ENCODE measurements at places on chromosomes 7 and 10.

DNA sequence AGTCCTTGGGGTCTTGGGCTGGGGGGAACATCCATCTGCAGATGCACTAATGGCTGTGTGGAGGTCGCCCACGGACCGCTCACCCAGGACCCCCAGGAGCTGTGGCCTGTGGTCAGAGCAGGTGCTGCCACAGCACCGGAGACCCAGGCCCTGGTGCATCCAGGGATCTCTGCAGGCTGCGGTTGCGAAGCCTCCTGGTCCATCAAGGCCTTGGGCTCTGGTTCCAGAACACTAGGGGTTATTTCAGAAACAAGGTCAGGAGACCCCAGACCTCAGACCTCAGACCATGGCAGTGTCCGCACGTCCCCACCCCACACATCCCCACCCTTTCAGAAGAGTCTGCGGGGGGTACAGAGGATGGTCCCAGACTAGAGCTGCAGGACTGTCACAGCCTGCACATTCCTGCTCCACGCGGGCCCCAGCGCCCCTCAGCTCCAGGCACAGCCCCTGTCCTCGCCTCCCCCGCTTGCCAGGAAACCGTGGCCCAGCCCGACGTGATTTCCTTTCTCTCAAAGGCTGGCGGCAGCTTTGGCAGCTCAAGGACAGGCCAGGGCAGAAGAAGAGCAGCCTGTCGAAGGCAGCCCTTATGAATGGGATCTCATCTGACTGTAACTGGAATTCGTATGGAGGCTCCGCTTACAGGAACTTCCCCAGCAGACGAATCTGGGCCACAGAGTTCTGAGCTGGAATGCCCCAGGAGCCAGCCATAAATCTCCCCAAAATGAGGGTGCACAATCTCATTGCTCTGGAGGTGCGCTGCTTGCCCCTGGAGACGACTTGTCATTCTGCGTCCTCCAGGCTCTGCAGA, 136.2 kb upstream of the RET start:
- DNase-seq: no peak

- DNase-seq: no peak
Observed at GRCh38 chr10:34768261-34768971, 46.7 kb downstream of the PARD3 start.

GRCh38 chr7:15985587-15986384, 299.3 kb upstream of the MEOX2 start:
- DNase-seq: no peak

- DNase-seq: no peak
Observed at GRCh38 chr10:24887855-24888231, 64.6 kb downstream of the PRTFDC1 start.

DNA sequence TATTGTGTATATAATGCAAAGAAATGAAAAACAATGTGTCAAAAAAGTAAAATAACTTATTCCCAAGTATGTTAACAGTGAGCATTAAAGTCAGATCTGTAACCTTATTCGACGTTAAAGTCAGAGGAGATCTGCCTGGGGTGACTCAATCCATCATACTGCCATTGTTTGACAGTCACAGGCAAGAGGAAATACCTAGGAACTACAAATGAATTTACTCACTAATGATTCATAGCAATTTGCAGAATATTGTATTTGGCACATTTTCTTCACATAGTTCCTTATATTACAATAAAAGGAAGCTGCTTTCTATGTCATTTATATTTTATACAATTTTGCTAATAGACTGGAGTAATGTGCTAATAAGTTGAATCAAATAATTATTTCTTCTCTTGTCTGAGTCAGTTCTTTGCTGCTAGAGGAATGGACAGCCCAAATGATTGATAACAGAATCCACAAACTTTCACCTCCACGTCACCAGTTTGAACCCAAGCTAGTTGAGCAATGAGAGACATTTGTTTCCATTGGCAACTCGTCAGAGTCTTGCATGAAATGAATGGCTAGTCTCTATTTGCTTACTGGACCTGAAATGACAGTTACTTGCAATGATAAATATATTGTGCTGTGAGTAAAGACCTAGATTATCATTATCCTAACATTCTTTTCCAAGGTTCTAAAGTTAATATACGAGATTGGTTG, 48.5 kb upstream of the TMEM106B start:
- DNase-seq: no peak

- DNase-seq: no peak
Observed at GRCh38 chr7:92231-92674, 100.1 kb upstream of the FAM20C start.

DNA sequence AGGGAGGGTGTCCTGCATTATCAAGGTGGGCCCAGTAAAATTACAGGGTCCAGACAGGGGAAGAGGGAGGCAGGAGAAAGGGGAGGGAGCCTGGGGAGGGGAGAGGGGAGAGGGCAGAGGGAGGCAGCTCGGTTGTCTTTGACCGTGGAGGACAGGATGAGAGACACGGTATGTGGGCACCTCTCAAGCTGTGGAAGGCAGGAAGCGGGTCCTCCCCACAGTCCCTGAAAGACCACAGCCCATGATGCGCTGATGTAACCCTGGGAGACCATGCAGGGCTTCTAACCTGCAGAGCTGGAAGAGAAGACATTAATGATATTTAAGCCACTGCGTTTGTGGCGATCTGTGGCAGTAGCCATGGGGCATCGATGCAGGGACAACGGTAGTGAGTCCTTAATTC, 27.2 kb upstream of the MNX1 start:
- DNase-seq: no peak

DNA sequence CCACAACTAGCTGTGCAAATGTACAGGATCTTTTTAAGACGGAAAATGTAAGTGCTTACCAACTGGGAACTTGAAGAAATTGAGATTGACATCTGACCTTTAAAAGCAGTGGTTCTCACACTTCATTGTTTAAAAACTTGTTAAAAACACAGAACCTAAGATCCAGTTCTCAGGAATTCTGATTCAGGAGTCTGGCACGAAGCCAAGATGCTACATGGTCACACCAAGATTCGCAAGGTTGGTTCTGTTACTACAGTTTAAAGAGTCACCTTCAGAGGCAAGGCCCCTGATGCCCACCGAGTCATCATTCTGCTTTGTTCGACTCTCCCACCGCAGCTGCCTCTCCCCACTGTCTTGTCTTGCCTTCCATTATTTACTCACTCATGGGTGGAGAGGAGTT, 113.3 kb downstream of the GLI3 start:
- no peak for DNase-seq

DNA sequence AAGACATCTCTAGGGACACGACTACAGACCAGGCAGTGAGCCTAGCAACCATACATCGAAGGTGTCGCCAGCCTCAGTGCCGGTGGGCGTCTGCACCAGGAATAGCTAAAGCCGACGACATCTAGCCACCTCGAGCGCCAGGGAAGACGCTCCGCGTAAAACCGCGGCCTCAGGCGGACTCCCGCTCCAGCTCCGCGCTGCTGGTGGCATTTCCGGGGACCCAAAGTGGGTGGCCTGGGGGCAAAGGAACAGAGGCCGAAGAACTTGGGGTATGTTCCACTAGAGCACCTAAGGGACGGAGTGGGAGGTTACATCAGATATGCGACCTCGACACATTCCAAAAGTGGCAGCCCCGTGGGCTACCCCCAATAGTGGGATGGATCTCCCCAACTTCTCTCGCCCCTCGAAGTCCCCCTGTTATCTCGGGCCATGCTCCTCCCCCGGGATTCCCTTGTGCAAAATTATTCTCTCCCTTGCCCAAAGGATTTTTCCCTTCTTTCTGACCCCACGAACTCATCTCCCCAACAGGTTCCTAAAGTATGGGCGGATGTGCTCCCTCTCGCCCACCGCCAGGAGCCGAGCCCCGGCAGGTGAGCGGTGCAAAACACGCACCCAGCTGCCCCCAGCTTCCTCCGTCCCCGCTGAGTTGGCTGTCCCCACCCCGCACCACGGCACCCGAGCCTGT, 1.2 kb downstream of the KCNMA1 start:
- no peak for DNase-seq

- DNase-seq: no peak
Observed at GRCh38 chr10:123687758-123688157, 21.6 kb downstream of the GPR26 start.

DNA sequence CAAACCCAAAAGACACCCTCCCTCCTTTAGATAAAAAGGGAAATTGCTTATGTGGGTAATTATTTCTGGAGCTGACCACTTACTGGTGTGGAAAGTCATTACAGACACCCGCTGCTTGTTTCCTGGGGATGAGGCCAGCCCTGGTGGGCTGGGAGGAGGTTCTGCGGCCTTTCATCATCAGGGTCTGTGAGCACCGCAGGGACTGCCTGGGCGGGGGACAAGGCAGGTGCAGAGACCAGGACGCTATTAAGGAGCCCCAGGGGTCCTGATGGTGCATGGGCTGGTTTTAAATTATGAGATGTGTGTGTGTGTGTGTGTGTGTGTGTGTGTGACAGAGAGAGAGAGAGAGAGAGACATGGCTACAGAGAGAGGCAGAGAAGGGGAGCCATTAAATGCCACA, 171.2 kb downstream of the DNAJB6 start:
- no peak for DNase-seq

DNA sequence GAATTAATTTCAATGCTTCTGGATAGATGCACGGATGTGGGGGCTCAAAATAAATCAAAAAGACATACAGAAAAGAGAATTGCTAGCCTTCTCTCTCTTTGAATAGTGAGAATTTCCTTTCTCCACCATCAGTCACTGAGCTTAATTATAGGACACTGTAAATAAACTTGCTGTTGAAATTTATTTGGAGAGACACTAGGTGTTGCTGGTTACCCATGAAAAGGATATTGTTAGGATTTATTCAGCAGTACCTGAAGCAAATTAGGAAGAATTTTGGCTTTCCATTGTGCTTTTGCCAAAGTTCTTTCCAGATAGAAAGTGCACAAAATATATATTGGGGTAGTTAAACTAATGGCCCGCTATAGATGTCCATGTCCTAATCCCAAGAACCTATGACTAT, 27.6 kb downstream of the GCC1 start:
- DNase-seq: no peak
